ENCODE measurements at places on chromosomes 16 and 17.
A peak's percentile ranks its signal among the peaks of the same experiment; 100 is the strongest.

GRCh38 chr17:68656666-68657065 is 55.5 kb upstream of the FAM20A start:
- DNase-seq = no peak

DNA sequence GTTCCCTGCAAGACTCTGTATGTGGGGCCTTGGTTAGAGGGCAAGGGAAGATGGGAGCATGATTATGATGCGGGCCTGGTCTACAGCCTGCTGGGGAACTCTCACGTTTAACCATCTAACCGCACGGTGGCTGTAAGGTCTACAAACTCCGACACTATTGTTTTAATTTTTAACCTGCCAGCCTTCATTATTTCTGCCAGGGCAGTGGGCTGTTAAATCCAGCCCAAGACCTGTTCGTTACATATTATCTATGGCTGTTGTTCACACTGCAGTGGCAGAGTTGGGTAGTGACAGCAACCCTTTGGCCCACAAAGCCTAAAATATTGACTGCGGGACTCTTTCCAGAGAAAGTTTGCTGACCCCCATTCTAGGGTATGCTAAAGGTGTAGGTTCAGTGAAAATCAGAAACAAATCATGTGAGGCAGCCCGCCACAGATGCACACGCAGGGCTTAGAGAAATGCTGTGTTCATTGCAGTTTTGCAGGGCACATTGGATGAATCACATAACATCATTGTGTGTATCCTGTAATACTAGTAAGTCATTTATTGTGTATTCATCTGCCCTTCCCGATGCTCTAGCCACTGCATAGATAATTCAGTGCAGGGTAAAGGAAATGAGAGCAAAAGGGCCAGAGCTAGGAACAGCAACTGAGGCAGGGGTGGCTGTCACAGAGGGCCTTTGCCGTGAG is 14.3 kb downstream of the SNX29 start:
- DNase-seq = no peak

GRCh38 chr16:49993579-49993978 is 31.4 kb upstream of the CNEP1R1 start:
- DNase-seq = no peak

DNA sequence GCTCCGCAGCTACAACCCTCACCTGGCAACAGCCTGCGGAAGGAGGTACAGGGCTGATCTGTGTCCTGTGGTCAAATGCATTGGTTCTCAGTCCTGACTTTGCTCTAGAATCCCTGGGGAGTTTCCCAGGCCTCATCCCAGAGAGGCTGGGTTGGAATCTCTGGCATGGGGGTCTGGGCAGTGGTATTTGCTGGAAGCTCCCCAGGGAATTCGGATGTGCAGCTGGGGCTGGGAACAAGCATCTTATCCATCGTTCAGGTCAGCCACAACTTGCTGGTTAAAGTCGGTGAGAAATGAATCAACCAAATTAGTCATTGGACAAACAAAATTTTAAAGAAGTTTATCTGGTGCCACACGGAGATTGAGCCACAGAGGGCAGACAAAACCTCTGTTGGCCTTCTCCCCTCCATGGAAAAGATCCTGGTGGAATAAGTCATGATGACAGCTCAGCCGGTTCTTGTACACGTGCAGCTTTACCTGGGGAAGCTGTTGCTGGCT is 231.2 kb downstream of the FOXL1 start:
- no peak for DNase-seq

- DNase-seq = no peak
These were observed 11.2 kb downstream of the NGFR start for GRCh38 chr17:49506282-49506681.

GRCh38 chr16:57892447-57893096 is 78.4 kb downstream of the CNGB1 start:
- peak; percentile 61 for DNase-seq

- DNase-seq = no peak
These were observed 44.7 kb upstream of the HS3ST3A1 start for GRCh38 chr17:13646411-13646810.

DNA sequence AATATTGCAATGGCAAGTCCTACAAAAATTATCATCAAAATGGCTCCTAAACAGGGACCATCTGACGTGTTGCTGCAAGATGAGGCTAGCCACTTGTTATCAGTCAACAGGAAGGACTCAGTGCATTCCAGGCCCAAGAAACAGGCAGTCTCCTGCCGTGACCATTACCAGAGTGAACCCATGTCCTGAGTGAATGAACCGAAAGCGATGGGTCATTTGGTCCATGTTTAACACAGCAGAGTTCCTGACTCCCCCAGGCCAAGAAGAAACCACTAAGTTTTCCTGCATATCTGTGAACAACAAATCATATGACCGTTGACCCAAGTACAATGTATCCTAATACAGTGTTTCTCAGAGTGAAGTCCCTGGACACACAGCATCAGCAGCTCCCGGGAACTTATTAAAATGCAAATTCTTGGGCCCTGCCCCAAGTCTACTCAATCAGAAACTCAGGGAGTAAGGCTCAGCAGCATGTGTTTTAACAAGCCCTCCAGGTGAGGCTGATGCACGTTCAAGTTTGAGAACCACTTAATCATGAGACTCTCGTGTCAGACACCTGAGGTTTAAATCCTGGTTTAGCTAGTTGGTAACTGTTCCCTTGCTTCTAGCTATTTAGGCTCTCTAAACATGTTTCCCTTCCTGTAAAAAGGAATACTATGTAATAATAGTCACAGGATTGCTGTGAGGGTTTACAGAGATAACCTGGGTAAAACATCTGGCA is 429.4 kb upstream of the MAF start:
- no peak for DNase-seq

- peak; percentile 51 for DNase-seq
These were observed 20.4 kb downstream of the CEP295NL start for GRCh38 chr17:78882540-78883088.

DNA sequence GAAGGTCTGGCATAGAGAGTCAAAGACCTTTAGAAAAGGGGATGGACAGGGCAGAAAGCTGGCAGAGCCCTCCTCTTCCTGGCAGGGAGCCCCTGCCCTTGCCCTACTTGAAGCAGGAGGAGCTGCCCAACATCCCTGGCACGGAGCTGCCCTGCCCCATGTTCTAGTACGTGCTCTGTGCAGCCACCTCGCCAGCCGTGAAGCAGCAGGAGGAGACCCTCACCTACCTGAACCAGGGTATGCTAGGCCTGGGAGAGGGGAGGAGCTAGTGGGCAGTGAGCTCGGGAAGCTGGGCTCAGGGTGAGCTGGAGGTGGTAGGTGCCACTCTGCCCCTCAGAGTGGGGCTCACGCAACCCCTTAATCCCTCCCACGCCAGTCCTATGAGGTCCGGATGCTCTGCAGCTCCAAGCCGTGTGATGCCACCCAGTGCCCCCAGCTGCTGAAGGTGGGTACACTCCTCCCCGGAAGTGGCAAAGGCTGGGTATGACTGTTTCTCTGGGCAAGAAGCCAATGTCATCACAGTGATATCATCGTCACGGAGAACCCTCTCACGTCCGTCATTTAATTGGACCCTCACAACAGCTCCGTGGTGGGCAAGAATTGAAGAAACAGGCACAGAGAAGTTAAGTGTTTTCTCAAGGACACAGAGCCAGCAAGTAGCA is 12.7 kb upstream of the STAC2 start:
- DNase-seq = peak; percentile 34

DNA sequence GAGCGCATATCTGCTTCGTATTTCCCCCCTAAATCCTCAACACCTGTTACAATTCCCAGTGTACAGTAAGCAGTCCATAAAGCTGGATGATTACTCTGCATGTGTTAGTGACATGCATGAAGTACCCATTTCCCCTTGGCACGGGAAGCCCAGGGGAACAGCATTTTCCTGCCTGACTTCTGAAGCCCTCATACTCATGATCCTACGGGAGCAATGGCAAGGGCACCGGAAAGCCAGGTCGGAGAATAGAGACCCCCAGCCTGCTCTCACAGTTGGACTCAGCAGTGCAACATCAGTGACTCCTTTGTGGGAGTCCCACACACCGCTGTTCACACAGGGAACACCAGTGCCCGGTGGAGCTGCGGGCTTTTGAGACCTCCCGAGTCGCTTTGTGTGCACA is 336.9 kb downstream of the CDH13 start:
- DNase-seq = no peak
